ENCODE measurements at places on chromosomes 6 and 20. TPM values are rescaled to one million over a fixed set of nuclear protein-coding genes. Genes with fewer than 3 reads are reported as not detected.

Gene IRF4
- total RNA-seq, result 8.5 TPM

Gene SLC52A3
- not detected for total RNA-seq

Gene ULBP1
- not detected for total RNA-seq

Gene RHAG
- not detected for total RNA-seq

Gene SYCP2L
- not detected for total RNA-seq

Gene NPBWR2
- total RNA-seq, result not detected

Gene GPR63
- 1.9 TPM for total RNA-seq

Gene DEFB132
- not detected for total RNA-seq

Gene NHLRC1
- total RNA-seq, result 1.1 TPM

Gene RIMS1
- not detected for total RNA-seq

Gene ISM1
- total RNA-seq, result 3.7 TPM

Gene RIPOR3
- total RNA-seq, result not detected

Gene OOEP
- not detected for total RNA-seq

Gene FAM83C
- not detected for total RNA-seq

Gene ABHD16B
- not detected for total RNA-seq

Gene LY6G6D
- total RNA-seq, result not detected

Gene TGM3
- total RNA-seq, result not detected

Gene CYP39A1
- not detected for total RNA-seq

Gene RGL2
- 67.9 TPM for total RNA-seq

Gene TRIM10
- total RNA-seq, result not detected

Gene BHLHE23
- not detected for total RNA-seq

Gene MYL9
- total RNA-seq, result not detected

Gene NKX2-2
- not detected for total RNA-seq

Gene VGLL2
- not detected for total RNA-seq

Gene LY6G6F
- not detected for total RNA-seq

Gene ZFP57
- total RNA-seq, result not detected

Gene RAB44
- total RNA-seq, result not detected

Gene HDGFL1
- not detected for total RNA-seq

Gene GABRR1
- total RNA-seq, result not detected

Gene TAGAP
- total RNA-seq, result 160 TPM
